Stimulated activated CD4-positive, alpha-beta T cell treated with anti-CD3 and anti-CD28 coated beads, Interleukin-1b, Interleukin-23, amount 100 ng/mL, for 1 hour (primary cell): ENCODE measurements at places on chromosomes 4 and X.

- DNase-seq, result no peak
Measured at GRCh38 chrX:39758791-39759525, 338.8 kb downstream of the BCOR start.

- DNase-seq, result no peak
Measured at GRCh38 chr4:112234952-112235609, 3.5 kb downstream of the AP1AR start.

DNA sequence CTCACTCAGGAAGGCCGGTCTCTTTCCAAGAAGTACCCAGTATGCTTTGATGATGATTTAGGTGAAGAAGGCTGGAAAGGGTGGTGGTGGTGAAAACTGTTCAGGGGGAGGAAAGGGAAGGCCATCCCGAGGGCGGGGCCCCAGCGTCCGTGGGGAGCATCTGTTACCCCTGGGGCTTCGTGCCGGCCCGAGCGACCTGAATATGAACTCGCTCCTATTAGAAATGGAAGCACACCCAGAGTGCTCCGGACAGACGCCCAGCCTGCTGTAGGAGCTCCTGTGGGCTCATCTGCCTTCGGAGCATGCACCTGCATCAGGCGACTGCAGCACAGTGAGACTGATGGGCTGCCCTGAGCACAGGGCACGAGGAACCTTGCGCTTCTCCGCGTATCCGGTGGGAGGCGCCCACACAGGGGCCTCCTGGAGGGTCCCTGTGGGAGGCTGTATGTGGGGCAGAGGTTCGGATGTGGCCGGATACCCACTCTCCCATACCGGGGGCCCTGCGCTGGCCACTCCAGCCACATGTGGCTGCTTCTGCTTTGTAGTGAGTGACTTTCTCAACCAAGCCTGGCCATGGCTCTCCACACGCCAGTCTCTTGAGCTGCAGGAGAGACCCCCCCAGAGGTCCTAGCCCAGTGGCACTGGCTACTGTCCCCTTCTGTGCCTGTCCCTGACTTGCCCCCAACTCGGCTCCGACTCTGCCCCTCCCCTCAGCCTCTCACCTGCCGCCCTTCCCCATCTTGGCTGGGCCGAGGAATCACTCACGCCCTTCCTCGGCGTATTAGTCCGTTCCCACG, 36.7 kb downstream of the FGFRL1 start:
- DNase-seq, result no peak

DNA sequence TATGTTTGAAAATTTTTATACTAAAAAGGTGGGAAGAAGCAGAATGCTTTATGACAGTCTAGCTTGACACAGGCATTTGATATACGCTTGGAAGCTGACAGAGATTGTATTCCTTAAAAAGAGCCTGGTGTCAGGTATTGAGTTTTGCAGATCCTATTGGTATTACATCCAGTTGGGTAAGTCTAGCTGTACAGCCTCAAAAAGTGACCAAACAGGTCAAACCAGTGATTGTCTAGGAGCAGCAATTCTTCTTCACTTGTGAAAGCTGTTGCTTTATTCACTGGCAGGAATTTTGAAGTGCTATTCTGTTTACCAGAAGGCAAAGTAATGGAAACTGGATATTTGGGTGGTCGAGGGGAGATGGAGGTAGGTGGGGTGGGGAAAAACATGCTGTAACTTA, 77.5 kb downstream of the UCHL1 start:
- no peak for DNase-seq

DNA sequence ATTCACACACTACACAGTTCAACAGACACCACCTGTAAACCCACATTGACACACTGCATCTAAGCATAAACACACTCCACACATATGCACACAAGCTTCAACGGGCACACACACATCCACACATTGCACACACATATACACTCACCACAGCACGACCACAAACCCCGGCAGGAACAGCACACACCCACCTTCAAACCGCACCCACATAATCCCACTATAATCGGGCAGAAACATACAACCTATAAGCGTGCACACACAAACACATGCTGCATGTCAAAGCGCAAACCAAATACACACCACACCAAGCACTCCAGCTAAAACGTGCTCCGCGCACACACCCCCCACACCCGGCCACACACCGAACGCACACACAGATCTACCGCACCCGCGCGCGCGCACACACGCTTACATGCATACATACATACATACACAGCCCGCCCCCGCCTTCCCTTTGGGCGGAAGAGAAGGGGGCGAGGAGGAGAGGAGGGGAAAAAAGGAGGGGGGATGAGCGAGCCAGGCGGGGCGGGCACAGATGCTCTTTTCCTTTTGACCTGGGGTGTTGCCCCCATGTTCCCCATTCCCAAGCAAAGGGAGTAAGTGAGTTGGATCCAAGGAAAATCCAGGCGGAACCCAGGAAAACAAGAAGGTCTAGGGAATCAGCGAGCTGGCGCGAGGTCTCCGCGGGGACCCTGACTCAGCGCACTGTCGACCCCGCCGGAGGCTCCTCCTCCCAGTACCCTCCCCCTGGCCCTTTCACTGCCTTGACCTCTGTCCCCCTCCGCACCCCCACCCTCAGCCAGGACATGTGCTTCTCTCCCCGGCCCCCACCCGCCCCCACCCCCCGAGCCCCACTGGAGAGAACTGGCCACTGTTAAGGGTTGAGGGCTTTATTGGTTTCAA, 9.9 kb downstream of the ARHGAP36 start:
- DNase-seq, result no peak

DNA sequence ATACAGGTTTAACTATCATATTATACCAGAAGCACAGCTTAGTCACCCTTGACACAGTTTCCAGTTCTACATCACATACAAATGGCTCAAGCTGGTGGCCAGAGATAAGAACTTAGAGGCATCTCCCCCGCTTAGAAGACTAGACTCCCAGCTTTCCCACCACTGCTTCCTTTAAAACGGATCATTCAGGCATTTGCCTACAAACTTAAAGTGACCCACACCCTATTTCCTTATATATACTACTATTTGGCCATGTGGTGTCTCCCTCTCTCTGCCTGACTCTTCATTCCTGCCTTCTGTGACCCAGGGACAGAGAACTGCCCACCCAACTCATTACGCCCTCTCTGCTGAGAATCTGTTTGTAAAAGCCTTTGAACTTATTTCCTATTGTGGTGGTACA, 781.2 kb upstream of the DIAPH2 start:
- no peak for DNase-seq
